ENCODE measurements at places on chromosomes 1 and 21. TPM values are rescaled to one million over a fixed set of nuclear protein-coding genes. Genes with fewer than 3 reads are reported as not detected.

Gene CRNN
- not detected for polyA plus RNA-seq

Gene C1orf141
- polyA plus RNA-seq: not detected

- no peak for DNase-seq
These were observed 21.9 kb downstream of the GPR137B start for GRCh38 chr1:236164273-236164672.

- no peak for DNase-seq
These were observed 45.9 kb downstream of the BARHL2 start for GRCh38 chr1:90671251-90671650.

GRCh38 chr1:152110860-152111514 lies 4.3 kb downstream of the TCHH start:
- DNase-seq: no peak

GRCh38 chr1:58848818-58849411 lies 65.1 kb upstream of the JUN start:
- DNase-seq: no peak

DNA sequence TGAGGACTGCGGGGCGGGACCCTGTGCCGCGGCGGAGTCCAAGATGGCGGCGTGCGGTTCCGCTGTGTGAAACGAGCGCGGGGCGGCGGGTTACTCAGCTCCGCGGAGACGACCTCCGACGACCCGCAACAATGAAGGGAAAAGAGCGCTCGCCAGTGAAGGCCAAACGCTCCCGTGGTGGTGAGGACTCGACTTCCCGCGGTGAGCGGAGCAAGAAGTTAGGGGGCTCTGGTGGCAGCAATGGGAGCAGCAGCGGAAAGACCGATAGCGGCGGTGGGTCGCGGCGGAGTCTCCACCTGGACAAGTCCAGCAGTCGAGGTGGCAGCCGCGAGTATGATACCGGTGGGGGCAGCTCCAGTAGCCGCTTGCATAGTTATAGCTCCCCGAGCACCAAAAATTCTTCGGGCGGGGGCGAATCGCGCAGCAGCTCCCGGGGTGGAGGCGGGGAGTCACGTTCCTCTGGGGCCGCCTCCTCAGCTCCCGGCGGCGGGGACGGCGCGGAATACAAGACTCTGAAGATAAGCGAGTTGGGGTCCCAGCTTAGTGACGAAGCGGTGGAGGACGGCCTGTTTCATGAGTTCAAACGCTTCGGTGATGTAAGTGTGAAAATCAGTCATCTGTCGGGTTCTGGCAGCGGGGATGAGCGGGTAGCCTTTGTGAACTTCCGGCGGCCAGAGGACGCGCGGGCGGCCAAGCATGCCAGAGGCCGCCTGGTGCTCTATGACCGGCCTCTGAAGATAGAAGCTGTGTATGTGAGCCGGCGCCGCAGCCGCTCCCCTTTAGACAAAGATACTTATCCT lies 430 bp downstream of the RBM15 start:
- no peak for DNase-seq

DNA sequence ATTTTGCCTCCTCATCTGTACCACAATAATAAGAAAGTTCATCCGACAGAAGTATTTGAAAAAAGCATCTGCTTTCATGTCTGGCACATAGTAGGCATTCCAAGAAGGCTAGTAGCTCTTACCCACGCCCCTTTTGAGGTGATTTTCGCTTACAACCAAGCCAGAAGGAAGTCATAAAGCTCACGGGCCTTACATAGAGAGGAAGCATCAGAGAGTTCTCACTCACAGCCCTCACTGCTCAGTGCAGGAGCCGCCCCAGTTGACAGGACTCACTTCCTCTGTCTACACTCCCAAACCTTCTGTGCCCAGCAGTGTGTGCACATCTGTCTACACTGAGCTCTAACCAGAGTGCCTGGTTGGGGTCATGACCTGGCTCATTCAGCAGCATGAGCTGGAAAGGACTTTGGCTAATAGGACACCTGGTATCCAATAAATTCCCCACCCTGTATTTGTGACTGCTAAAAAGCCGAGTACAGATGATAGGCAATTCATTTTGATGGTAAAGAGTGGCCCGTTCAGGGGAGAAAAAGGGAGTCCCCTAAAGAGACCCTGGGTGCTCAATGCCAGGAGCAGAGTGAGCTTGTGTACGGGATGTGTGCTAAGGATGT lies 36.8 kb upstream of the DUSP10 start:
- DNase-seq: no peak

All from urinary bladder (tissue), 4 donors.